ENCODE measurements at places on chromosomes 3 and 15.

DNA sequence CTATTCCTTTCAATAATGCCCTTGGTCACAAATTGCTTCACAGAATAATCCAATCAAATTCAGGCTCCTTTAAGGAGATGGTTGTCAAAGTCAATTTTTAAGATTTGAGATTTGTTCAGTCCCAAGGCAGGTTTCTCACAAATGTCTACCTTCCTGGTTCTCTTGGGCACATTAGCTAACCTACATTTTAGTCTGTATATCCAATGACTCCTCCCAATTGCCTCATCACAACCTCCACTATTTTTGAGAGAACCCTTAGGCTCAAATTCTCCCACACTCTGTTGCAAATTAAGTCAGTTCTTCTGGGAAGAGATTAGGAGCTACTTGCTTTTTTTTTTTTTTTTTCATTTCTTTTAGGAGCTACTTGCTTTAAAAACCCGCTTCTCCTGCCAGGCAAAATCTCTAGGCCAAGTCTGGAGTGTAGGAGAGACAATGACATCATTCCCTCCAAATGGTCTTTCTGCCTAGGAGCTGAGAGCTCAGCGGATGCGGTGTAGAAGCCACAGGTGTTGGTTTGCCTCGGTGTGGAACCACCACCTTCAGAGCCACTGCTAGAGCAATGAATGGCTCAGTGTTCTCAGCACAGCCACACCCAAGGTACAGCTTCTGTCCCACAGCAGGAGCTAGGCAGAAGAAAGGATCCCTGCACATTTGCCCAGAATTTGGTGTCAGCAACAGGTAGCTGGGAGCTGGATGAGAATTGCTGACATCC lies 10.0 kb upstream of the INO80 start:
- peak; percentile 95 for DNase-seq

GRCh38 chr3:139353920-139354556 lies 10.2 kb downstream of the MRPS22 start:
- peak; percentile 75 for DNase-seq

DNA sequence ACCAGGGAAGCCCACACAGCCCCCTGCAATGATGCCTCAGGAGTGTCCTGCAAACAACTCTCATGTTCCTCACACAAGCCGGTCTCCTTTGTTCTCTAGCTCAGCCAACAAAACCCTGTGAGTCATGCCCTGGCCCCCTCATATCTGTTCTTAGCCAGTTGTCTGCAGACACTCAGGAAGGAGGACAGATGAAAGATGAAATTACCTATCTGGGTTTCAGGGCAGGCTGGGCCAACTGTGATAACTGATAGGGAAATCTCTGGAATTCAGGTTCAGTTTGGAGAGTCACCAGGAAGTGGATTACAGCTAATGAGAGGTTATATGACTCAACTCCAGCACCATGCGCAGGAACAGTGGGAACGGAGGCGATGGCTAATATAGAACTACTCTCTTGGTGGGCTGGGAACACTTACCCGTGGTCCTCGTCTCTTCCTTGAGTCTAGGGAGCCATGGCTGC lies 352.0 kb upstream of the ADAMTS9 start:
- peak; percentile 30 for DNase-seq

GRCh38 chr15:92674347-92674746 lies 18.8 kb upstream of the FAM174B start:
- no peak for DNase-seq

DNA sequence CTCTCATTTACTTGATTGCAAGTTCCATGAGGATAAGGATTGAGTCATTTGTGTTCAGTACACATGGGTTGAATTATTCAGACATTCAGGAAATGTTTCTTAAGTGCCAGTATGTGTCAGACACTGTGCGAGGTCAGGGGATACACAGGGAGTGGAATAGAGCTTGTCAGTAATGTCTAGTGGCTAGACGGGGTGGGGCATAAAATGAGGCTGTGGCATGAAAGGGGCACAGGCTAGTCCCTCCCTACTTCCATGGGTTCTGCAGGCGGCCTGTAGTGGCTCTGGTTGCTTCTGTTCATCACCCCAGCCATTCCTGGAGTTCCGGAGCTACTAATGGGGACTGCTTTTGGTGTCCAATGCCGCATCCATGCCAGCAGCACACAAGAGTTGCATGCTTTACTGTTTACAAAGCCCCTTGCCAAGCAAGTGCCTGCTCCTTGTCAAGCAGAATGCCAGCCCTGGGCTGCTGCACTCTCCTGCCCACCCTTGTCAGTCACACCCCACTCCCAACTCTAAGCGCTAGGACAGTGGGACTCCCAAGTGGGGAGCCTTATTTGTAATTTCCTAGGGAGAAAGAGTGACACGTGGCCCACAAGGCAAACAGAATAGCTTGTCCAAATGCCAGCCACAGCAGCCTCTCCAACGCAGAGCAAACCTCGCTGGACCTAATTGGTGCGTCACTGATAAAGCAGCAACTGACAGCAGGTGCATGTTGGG lies 70.8 kb downstream of the RAB11A start:
- peak; percentile 73 for DNase-seq

DNA sequence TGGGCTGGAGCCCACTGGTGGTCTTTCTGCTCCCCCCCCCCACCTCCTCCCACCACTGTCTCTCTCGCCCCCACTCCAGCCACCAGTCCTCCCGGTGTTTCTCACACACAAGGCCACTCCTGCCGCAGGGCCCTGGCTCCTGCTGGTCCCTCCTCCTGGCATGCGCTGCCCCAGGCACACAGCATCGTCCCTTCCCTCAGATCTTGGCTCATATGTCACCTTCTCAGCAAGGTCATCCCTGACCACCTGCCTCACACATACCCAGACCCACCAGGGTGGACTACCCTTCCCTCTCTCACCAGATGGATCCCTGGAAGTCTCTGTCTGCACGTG lies 101.5 kb upstream of the IQSEC1 start:
- no peak for DNase-seq

DNA sequence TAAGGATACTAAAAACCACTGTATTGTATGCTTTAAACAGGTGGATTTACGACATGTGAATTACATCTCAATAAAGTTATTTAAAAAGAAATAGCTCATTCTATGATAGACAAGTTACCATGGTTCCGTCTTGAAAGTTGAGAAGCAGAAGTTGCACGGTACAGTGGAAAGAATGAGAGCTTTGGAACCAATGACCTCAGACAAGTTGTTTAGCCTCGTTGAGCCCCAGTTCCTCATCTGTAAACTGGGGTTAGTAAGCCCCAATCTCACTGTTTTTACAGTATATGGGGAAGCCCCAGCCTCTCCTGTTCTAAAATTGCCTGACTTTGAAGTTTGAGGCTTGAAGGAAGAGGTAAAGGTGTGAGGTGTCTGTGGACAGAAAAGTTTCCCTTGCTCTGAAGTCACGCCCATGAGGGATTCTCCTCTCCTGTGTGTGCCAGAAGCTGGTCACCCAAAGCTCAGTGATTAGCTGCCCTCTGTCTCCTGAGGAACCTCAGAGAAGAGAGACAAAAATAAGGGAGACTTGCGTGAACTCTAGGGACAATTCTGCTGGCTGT lies 10.0 kb downstream of the CRYGS start:
- no peak for DNase-seq

GRCh38 chr3:158339638-158340037 lies 229.7 kb downstream of the RSRC1 start:
- DNase-seq: no peak

GRCh38 chr15:71043373-71043772 lies 71.9 kb upstream of the THSD4 start:
- peak; percentile 18 for DNase-seq

- DNase-seq: no peak
Measured at GRCh38 chr15:39330061-39330460, 250.8 kb upstream of the THBS1 start.

DNA sequence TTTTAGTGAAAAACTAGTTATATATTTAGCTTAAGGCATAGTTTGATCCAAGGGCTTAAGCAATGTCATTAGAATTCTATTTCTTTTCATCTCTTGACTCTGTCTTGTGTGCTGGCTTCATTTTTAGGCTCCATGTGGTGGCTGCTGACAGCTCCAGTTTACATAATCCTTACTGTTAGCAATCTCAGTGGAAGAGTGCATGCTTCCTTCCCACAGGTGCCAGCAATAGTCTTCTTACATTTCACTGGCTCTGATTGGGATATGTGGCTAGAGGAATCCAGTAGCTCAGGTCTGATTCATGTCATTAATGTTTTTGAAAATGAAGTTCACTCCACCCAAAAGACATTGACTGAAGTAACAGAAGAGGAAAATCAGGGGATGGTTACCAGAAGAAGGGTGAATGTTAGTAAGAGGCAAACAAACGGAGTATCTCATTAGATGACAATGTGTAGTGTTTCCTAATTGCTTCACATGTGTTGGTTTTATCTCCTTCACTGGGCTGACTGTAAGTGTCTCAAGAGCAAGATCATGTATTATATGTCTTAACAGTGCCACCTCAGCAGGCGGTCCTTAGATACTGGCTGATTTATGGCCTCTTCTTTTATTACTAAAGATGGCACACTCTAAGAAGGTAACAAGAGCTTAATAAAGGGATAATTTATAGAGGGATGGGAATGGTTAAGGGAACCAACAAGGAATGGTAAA lies 25.6 kb upstream of the TCF12 start:
- DNase-seq: no peak

DNA sequence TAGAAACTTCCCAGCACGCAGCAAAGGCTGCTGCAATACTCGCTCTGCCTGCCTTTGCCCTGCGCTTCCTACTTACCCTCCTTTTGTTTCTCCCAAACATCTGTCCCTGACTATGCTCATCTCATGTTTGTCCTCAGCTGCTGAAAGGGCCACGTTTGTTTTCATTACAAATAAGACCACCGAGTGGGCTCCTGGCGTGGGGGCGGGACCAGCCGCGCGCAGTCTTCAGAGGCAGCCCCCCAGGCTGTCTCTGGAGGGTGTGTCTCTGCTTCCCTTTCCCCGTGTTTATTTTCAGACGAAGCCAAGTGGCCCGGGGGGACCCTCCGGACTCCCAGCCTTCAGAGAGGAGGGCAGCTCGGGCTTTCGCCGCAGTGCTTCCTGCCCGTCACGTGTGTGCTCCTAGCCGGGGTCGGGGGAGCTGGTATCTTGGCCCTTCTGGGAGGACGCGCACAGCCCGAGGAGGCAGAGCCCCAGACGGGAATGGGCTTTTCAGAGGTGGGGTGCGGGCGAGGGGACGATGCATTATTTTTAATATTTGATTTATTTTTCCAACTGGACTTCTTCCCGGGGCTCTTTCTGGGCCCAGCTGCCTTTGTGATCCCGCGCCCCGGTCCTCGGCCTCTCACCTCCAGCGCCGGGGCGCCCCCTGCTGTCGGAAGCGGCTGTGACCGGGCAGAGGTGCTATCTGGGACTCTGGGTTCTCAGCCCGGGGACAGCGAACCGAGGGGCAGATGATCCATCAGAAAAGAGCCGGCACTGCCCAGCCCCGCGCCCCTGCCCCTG lies 70.0 kb upstream of the CGNL1 start:
- DNase-seq: peak; percentile 33

GRCh38 chr3:169060037-169060436 lies 603.5 kb downstream of the MECOM start:
- DNase-seq: peak; percentile 6

- peak; percentile 96 for DNase-seq
Measured at GRCh38 chr3:5022966-5023776, 43.9 kb downstream of the BHLHE40 start.

DNA sequence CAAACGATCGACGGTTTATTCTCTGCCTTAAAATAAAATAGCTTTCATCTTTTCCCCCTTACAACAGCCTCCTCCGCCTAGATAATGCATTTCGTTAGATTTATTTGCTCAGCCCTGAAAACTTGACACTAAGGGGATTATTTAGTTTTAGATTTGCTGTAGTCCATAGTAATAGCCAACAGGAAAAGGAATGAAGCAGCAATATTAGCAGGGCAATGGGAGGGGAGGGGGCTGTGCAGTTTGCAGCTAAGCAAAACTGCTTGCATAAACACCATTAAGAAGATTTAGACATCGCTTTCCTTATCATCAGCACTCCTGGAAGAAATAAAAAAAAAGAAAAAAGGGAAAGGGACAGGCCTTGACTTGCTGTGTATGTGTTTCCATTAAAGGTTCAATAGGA lies 286.5 kb upstream of the SOX14 start:
- no peak for DNase-seq

DNA sequence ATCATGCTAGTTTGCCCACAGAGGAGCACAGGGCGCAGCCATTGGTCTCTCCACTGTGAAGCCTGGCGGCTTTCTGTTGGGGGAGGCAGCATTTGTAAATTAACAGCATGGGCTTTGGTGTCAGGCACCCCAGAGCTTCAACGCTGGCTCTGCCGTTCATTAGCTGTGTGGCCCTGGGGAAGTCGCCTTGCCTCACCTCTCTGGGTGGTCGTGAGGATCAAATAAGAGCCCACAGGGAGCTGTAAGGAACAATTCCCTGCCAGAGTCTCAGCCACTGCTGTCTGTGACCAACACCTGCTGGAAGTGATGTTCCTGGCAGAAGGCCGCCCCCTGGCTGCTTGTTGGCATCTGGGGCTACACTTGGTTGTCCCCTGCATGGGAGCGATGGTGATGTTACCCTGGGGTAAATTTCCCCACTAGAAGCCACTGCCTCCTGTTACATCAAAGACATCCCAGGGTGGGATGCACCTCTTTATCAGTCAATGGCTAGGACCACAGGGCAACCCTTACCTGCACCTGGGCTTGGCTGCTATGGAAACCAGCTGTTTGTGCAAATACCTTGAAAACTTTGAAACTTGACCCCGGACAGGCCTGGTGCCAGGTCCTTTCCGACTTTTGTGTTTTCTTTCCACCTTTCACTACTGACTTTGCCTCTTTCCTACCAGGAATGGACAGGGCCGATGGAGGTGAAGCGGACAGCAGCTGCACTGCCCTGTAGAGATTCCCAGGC lies 36.9 kb downstream of the DNASE1L3 start:
- DNase-seq: peak; percentile 66

GRCh38 chr15:92098869-92099268 lies 245.4 kb downstream of the SLCO3A1 start:
- DNase-seq: no peak

GRCh38 chr3:35721628-35722027 lies 82.3 kb downstream of the ARPP21 start:
- no peak for DNase-seq

GRCh38 chr3:113018536-113019181 lies 27.9 kb downstream of the GTPBP8 start:
- no peak for DNase-seq

- no peak for DNase-seq
Measured at GRCh38 chr15:40746916-40747418, 8.1 kb downstream of the RMDN3 start.

GRCh38 chr3:42652251-42652610 lies 1.3 kb upstream of the ZBTB47 start:
- DNase-seq: no peak

- DNase-seq: peak; percentile 71
Measured at GRCh38 chr3:169966951-169967915, 626 bp downstream of the SEC62 start.

GRCh38 chr3:100254168-100254777 lies 6.5 kb upstream of the TBC1D23 start:
- DNase-seq: peak; percentile 56

- DNase-seq: no peak
Measured at GRCh38 chr3:157700405-157700804, 197.2 kb upstream of the VEPH1 start.

DNA sequence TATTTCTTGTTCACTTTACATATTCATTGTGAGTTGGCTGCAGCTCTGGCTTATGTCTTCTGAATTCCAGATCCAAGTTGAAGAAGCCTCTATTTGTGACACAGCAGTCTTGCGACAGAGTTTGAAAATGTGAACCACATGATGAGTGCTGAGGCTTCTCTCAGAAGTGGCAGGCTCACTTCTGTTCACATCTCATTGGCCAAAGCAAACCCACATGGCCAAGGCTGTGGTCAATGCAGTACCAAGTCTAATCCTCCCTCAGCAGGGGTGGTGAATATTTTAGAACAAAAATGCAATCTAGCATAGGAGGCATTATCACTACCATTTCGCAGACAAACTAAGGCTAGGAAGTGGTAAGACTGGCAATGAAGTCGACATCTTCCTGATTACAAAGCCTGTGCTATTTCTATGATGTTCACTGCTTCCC lies 45.2 kb downstream of the CDCP1 start:
- DNase-seq: no peak

Data from SW480 (cell line).